ENCODE measurements at places on chromosomes 7 and 10.

- H3K27me3 ChIP-seq = no peaks in the 10 kb centered on the region
- no peak overlapping the region for H3K4me3 ChIP-seq
- H3K36me3 ChIP-seq = no peaks in the 10 kb centered on the region
- H3K27ac ChIP-seq = peak overlapping the region; percentile 51
- H3K4me1 ChIP-seq = peaks cover 11% of the 10 kb centered on the region
Observed at GRCh38 chr7:75534727-75535307, 42.7 kb downstream of the SPDYE5 start.

DNA sequence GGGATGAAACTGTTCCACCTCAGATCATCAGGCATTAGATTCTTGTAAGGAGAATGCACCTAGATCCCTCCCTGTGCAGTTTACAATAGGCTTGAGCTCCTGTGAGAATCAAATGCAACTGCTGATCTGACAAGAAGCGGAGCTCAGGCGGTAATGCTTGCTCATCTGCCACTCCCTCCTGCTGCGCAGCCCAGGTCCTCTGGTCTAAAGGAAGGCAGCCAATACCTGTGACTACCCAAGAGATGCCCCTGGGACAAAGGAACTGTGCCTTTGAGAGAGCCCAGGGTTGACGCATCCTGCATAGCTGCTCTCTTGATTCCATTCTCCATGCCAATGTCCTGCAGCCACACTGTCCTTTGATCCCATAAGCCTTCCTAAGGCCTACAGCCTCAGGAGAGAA, 73.1 kb downstream of the ADCYAP1R1 start:
- H3K27me3 ChIP-seq = no peaks in the 10 kb centered on the region
- no peaks in the 10 kb centered on the region for H3K36me3 ChIP-seq
- no peak for DNase-seq
- no peak overlapping the region for H3K4me3 ChIP-seq
- no peaks in the 10 kb centered on the region for H3K4me1 ChIP-seq
- no peak overlapping the region for H3K27ac ChIP-seq

- H3K4me1 ChIP-seq = no peaks in the 10 kb centered on the region
- no peak for DNase-seq
- no peak overlapping the region for H3K4me3 ChIP-seq
- H3K36me3 ChIP-seq = no peaks in the 10 kb centered on the region
Observed at GRCh38 chr7:155583636-155584035, 37.3 kb upstream of the CNPY1 start.

- no peaks in the 10 kb centered on the region for H3K36me3 ChIP-seq
- H3K4me3 ChIP-seq = no peak overlapping the region
- no peak overlapping the region for H3K27ac ChIP-seq
- no peak for DNase-seq
- no peaks in the 10 kb centered on the region for H3K4me1 ChIP-seq
- peaks cover 4% of the 10 kb centered on the region for H3K27me3 ChIP-seq
Observed at GRCh38 chr7:35969066-35969465, 168.2 kb downstream of the SEPTIN7 start.

GRCh38 chr10:34432589-34432988, 382.5 kb downstream of the PARD3 start:
- H3K4me3 ChIP-seq = no peak overlapping the region
- no peaks in the 10 kb centered on the region for H3K36me3 ChIP-seq
- DNase-seq = no peak
- H3K27ac ChIP-seq = no peak overlapping the region

GRCh38 chr7:149544028-149544427, 46.4 kb upstream of the ZNF746 start:
- H3K36me3 ChIP-seq = peaks cover 16% of the 10 kb centered on the region
- no peak overlapping the region for H3K4me3 ChIP-seq
- H3K27ac ChIP-seq = no peak overlapping the region
- no peaks in the 10 kb centered on the region for H3K27me3 ChIP-seq
- no peaks in the 10 kb centered on the region for H3K4me1 ChIP-seq
